ENCODE measurements at places on chromosomes 12 and 14.
A peak's percentile ranks its signal among the peaks of the same experiment; 100 is the strongest.

GRCh38 chr12:64028541-64028940, 184.0 kb downstream of the SRGAP1 start:
- no peak for DNase-seq

DNA sequence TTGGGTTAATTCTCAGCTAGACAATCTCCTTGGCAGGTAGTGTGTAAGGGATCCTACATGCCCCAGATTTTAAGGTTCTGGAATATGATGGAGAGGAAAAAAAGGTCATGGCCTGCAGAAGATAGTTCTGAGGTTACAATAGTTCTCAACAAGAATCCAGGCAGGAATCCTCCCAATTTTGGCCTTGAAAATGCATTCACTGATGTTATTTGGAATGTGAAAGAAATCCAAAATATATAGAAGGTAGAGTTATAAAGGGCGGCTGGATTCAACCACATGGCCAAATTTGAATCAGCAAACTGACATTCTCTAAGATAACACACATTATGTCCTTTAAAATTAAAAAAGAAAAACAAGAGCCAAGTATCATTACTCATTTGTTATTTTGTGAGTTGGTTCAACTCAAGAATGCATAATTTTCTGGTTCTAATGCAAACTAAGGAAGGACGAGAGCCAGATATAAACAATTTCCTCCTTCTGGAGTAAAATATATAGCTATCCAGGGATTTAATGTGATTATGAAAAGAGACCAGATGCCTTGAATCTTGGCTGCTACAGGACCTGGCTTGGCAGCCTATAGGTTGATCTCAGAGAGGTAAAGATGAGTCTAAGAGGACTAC, 177.0 kb upstream of the G2E3 start:
- DNase-seq, result no peak

DNA sequence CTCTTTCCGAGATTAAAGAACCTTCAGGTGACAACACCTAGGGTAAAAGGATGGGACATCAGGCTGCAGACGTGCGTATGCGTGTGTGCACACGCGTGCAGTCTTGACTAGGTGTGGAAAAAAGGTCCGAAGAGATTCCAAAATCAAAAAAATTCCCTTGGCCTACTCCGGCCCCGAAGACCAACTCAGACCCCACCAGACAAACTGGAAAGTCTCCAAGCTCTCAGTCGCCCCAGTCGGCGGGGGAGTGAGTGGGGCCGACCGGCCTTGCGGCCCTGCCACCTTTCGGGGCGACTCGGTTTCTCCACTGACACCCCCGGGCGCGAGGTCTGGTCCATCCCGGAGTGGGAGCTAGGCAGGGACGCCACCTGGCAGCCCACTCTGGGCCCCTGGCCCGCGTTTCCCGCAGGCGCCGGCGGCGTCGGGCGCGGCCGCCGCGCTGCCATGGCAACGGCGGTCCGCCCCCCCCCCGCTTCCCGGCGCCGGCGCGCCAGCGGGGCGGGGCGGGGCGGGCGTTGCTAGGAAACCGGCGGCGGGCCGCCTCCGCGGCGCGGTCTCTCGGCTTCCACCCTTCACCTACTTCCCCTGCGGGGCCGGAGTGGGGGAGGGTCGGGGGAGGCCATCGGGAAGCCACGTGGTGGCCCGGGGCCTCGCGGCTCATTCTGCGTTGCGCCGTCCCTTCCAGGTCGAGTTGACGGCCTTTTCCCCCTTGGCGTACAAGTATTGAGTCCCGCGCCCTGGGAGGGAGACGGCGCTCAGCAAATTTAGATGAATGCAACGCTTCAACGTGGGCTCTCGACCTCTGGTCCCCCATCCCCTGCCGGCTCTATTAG, 253.1 kb downstream of the EFCAB11 start:
- peak; percentile 42 for DNase-seq

GRCh38 chr12:40181490-40181889, 43.3 kb upstream of the LRRK2 start:
- no peak for DNase-seq

DNA sequence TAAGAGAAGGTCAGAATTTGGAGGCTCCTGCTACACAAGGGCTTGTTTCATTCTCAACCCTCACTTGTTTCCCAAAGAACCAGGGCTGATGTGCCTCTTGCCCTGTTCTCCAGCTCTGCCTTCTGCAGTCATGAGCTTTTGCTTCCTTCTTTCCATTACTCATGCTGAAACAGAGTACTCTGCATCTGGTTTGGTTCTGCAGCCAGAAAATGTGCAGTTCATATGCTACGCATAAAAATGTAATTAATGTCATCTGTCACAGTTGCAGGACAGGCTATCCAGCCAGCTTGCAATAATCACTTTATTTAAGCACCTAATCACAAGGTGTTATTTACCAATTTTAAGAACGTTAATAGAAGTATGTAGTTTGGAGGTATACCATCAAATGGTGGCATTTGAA, 150.2 kb downstream of the SRGAP1 start:
- DNase-seq, result no peak

DNA sequence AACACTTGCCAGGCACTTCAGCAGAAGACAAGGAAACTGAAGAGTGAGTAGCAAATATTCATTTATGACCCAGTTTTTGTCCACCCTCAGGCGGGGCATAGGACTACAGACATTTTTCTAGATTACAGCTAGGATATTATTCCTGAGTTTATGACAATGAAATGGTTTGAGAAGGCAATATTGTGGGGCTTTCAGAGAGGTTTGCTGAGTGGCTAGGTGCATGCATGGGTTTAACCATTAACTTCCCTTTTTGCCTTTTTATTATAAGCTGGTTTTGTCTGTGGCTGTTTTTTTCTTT, 104.0 kb upstream of the BCAT1 start:
- DNase-seq, result no peak

DNA sequence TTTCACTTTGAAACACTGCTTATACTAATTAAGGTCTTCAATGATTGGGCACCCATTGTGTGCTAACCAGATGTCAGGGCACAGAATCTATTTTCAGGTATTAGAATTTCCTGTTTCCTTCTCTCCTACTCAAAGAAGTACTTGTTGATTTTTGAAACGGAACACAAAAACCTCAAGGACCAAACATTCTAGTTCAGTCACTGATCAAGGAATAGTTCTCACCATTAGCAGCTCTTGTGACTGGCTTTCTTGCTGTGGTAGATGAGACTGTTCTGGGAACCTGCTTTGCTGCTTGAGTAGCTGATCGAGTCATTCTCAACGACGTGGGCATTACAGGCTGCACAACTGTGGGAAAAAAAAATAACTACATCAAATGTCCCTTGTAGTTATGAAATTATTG, 11.0 kb downstream of the DLGAP5 start:
- DNase-seq, result peak; percentile 24

DNA sequence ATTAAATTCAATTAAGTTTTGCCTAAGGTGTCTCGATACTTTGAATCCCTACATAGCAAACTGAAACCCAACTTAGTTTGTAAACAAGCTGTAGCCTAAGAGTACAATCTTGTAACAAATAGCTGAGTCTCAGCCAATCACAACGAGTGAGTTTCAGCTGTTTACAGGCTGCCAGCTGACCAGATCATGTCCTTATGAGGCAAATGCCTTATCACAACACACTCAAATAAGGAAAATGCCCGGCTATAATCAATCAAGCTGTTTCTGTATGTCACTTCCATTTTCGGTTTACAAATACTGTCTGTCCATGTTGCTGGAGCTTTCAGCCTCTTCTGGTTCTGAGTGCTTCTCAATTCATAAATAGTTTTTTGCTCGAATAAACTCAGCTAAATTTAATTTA, 943.8 kb downstream of the SLC16A7 start:
- no peak for DNase-seq

DNA sequence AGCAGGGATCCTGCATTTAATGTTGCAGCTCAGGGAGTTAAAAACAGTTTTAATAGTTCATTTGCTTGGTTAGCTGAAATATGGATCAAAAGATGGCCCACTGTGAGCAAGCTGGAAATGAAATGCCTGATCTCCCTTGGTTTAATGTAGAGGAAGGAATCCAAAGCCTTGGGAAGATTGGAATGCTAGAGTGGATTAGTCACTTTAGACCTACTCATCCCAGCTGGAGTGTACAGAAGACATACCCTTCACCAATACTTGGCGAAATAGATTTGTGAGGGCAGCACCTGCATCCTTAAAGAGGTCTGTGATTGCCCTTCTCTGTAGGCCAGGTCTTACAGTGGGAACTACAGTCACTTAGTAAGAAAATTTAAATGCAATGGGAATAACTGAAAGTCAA, 58.0 kb upstream of the KRAS start:
- DNase-seq, result no peak

DNA sequence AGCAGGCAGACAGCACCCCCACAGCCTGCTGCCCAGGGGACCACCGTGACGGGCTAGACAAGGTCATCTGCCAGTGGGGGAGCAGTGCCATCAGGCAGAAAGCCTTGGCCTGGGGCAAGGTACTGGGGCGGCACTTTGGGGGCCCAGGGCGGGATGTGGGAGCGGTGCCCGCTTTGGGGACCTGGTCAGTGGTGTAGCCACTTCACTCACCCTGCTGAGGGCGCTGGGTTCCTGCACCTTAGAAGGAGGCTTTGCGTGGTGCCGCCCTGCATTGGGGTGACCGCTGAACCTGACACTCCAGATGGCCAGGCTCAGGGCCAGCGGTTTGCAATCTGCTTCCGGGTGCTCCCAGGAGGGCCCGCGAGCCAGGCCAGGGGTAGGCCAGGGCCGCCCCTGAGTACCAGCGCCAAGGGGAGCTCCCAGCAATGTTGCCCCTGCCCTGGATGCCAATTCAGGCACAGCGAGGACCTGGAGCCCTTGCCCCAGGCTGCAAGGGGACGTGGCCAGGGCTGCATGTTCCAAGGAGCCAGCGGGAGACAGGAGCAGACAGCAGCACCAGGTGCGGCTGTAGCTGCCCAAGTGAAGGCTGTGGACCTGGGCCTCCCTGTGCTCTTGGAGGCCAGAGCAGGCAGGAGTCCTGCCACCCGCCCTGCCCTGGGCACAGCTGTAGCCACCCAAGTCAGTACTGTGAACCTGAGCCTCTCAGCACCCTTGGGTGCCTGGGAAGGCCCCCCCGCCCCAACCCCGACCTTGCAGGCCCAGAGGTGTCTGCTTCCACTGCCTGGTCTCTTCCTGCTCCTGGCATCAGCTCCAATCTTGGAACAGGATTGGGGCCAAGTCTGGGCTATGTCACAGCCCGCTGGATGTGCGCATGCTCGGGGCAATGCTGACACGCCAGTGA, 550.7 kb downstream of the SLC6A15 start:
- DNase-seq, result no peak

DNA sequence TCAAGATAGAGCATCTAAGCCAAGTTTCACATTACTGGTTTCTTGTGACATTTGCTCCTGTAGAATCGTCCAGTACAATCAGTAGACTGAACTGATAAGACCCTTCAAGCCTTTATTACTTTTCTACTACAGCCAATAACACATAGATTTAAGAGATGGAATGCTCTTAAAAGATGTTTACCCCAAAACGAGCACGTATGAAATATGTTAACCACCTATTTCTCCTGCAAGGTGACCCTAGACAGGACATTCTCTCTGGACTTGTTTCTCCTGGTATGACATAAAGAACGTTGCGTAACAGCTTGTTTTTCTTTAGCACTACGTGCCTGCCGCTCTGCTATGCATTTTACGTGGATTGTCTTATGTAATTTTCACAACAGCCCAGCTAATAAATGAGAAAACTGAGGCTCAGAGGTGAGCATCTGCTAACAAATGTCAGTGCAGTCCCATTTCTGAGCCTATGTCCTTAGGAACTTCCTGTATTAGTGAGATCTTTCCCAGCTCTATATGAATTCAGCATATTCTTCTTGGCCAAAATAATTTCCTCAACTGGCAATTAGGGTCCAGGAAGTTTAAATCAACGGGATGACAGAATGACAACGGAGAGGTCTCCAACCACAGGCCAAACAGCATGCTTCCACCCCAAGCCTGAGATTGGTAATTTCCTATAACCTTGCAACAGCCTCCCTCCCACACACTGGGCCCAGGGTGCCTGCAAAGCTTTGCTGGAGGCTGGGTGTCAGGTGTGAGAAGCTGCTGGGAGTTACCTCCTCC, 3.7 kb downstream of the NFKBIA start:
- no peak for DNase-seq

DNA sequence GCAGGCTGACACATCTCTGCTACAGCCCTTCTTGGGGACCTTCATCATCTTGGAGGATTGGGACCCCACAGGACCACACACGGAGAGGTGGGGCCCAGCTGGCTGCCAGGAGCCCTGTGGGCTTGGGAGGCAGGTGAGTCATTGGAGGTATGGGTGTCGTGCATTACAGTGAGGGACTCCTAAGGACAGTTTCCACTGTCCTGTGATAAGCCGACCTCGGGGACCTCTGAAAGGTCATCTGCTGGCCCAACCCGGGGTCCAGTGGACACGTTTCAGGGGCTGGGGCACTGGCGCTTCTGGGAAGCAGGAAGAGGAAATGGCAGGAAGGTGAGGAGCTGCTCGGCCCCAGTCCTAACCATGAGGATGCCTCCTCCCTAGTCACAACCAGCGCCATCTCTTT, 238.0 kb downstream of the BCL11B start:
- DNase-seq, result no peak

DNA sequence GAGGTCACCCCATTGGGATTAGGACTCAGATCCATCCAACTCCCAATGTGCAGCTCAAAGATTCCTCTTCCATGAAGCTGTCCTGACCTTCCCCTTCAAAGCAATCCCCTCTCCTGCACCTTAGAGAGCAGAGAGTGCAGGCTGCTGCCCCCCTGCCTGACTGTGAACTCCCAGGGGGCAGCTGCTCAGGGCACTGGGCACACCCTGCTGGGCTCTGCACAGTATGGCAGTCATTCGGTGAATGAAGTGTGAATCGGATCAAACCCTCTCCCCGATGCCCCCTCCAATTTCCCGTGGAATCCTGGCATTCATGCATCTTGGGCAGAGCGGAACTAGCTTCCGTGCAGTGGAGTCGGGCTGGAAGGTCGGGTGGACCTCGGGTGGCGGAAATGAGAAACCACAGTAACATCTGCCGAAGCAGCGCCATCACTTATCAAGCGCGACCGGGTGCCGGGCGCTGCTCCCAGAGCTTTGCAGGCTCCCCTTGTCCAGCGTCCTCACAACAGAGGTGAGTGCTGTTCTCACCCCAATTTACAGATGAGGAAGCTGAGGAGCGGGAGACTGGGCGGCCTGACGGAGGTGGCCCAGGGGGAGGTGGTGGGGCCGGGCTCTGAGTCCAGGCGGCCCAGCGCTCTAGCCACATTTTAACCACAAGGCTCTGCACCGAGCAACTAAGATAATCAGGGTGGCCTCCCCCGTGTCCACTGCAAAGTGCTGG, 14.7 kb downstream of the GALNT9 start:
- DNase-seq, result no peak

DNA sequence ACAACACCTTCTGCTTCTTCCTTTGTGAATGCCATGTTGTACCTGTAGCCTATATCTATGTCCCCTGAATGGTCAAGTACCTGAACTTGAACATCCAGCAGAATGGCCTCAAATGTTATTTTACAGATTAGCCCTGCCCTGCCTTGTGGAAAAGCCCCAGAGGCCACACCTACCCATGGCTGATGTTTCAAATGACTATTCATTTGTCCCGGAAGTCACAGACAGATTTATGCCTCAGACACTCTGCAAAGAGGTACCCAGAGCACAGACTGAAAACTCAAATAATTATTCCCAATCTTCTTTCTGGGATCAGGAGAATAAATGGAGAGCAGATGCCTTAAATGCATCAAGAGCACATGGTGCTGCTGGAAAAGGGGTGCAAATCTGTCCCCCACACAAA, 13.0 kb upstream of the DPF3 start:
- no peak for DNase-seq

- DNase-seq, result peak; percentile 82
These were observed at the start of gene LTBR for GRCh38 chr12:6383572-6384498. Gene LTBR (plus strand): TSS chr12:6384162. CDS start chr12:6384359, 197 bp downstream.
